ENCODE measurements at places on chromosomes 3 and 15. TPM values are rescaled to one million over a fixed set of nuclear protein-coding genes. Genes with fewer than 3 reads are reported as not detected.

ATP8B4 gene
- 0.42 TPM for total RNA-seq

IRAK2 gene
- total RNA-seq: 12.9 TPM

OXTR gene
- total RNA-seq: 31.7 TPM

GPR149 gene
- total RNA-seq: not detected

ABHD17C gene
- 3.0 TPM for total RNA-seq

SEMA6D gene
- 0.46 TPM for total RNA-seq

MCTP2 gene
- total RNA-seq: 25.3 TPM

SEMA3F gene
- 0.23 TPM for total RNA-seq

CCDC39 gene
- total RNA-seq: not detected

All from smooth muscle cell of the umbilical artery (primary cell).